ENCODE measurements at places on chromosomes 4 and X.

GRCh38 chr4:168028970-168029597 is 63.3 kb upstream of the ANXA10 start:
- no peak for DNase-seq

- DNase-seq, result no peak
Measured at GRCh38 chr4:31917334-31917733, 1197.2 kb downstream of the PCDH7 start.

GRCh38 chrX:107700317-107700774 is 72.0 kb downstream of the PRPS1 start:
- peak; percentile 57 for DNase-seq

DNA sequence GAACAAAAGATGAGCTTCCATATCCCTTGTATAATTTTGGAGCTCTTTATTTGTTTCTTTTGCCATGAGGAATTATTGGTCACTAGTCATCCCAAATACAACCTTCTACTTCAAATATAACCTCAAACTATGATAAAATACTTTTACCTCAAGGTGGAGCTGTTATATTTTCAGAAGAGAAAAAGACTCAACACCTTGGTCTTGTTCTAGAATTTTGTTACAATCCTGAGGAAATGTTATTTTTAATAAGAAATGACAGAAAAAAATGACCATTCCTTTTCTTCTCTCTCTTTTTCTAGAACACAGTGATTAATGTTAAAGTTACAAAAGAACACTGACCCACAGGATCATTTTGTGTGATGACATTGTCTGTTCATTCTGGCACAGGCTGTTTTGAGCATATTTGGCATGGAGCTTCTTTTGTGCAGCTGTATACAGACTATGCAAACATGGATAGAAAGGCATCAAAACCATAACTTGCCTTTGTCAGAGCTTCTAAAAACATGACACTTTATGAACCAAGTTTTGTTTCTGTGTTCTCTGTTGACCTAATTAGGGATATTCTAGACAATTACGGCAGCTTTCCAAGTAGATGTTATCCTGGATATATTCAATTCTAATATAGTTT is 159.6 kb upstream of the CTSO start:
- DNase-seq, result no peak

DNA sequence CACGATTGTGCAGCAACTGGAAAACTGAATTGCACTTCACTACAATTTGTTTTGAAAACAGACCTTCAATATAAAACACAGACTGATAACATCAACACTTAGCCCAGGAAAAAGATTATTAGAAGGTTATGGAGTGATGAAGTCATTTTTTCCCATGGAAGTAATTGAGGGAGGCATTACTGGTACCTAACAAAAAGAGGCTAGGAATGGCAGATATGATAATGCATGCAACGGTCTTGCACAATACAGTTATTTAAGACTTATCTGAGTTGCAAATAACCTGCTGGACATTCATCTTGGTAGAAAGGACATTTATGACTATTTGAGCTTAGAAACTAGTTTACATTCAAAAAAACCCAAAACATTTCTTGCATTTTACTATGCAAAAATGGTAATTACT is 1031.9 kb downstream of the FAT4 start:
- DNase-seq, result no peak

GRCh38 chr4:121007660-121008059 is 64.7 kb downstream of the NDNF start:
- DNase-seq, result no peak

GRCh38 chr4:20761826-20762225 is 61.6 kb downstream of the PACRGL start:
- no peak for DNase-seq

DNA sequence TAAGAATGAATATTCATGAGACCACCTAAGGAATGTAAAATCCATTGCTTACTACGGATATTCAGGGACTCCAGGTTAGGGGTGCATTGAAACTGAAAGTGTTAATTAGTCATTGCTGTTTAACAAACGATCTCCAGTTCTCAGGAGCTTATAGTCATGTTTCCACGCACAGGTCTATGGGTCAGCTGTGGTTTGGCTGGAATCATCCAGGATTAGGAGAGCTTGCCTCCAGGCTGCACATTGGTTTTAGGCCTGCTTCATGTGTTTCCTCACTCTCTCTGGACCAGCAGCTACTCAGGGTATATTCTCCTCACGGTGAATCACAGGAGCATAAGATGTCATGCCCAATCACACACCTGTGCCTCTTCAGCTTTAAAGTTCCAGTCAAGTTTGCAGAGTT is 98.9 kb downstream of the ATXN3L start:
- no peak for DNase-seq

- DNase-seq, result no peak
Measured at GRCh38 chrX:23333842-23334520, 668 bp upstream of the PTCHD1 start.

- no peak for DNase-seq
Measured at GRCh38 chrX:119647552-119648420, 41.6 kb upstream of the NKRF start.

DNA sequence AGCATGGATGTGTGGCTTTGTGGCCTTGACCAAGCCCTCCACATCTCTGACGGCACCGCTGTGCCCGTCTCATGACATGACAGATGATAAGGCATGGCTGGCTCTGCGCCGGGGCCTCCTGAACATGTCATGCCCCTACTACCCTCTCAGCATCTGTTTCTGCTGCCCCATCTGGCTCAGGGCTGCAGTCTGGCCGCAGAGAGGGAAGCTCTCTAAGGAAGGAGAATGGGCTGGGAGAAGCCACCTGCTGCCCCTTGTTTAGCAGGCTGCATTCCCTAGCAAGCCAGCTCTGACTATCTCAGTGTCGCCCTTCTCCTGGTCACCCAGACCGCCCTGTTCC is 7.2 kb downstream of the ZNF185 start:
- DNase-seq, result no peak

- no peak for DNase-seq
Measured at GRCh38 chrX:129772796-129773431, 6.8 kb upstream of the SASH3 start.

Measured in hematopoietic multipotent progenitor cell treated with erythropoietin and hydrocortisone succinate and interleukin-3 and kit ligand, for 15 days (in vitro differentiated cells).